ENCODE measurements at places on chromosomes 12 and 14. TPM values are rescaled to one million over a fixed set of nuclear protein-coding genes. Genes with fewer than 3 reads are reported as not detected.

CLEC4E gene
- total RNA-seq: not detected

CLEC2A gene
- total RNA-seq: not detected

DAO gene
- total RNA-seq: not detected

KRT86 gene
- 0.26 TPM for total RNA-seq

KLRB1 gene
- total RNA-seq: not detected

TMED10 gene
- total RNA-seq: 363 TPM

MNAT1 gene
- 40.3 TPM for total RNA-seq

PIK3C2G gene
- total RNA-seq: 0.26 TPM

FAM181A gene
- total RNA-seq: not detected

ACOT4 gene
- total RNA-seq: 0.26 TPM

OR6C2 gene
- not detected for total RNA-seq

LRRC10 gene
- not detected for total RNA-seq

CLEC4D gene
- total RNA-seq: not detected

PROX2 gene
- total RNA-seq: not detected

All from bronchial epithelial cell (primary cell).